ENCODE measurements at places on chromosomes 3 and 15.

DNA sequence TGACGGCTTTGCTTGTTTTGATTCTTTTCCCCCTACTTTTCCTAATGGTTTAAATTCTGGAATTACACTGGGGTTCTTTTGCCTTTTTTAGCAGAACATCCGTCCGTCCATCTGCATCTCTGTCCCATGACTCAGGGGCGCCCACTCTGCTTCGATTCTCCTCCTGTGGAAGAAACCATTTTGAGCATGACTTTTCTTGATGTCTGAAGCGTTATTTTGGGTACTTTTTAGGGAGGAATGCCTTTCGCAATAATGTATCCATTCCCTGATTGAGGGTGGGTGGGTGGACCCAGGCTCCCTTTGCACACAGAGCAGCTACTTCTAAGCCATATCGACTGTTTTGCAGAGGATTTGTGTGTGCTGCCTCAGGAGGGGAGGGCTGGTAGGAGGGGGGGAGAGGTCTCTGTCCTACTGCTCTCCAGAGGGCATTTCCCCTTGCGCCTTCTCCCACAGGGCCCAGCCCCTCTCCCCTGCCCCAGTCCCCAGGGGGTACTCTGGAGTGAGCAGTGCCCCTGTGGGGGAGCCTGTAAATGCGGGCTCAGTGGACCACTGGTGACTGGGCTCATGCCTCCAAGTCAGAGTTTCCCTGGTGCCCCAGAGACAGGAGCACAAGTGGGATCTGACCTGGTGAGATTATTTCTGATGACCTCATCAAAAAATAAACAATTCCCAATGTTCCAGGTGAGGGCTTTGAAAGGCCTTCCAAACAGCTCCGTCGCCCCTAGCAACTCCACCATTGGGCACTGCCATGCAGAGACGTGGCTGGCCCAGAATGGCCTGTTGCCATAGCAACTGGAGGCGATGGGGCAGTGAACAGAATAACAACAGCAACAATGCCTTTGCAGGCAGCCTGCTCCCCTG, 19.5 kb upstream of the BSN start:
- peak; percentile 49 for DNase-seq

DNA sequence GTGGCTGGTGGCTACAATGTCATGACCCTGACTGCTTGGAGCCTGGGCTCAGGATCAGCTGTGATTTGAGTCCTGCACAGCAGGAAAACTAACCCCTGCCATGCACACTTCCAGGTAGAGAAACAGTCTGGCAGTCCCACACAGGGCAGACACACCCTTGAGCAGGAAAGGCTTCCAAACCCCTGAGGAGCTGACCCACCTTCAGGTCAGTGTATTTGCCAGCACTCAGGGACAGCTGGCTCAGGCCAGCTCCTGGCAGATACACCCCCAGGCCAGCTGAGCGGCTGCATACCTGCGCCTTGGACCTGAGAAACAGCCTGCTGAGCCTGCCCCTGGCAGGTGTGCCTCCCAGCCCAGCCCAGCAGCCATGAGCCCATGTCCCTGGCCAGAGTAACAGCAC, 22.2 kb upstream of the CDAN1 start:
- DNase-seq: no peak

DNA sequence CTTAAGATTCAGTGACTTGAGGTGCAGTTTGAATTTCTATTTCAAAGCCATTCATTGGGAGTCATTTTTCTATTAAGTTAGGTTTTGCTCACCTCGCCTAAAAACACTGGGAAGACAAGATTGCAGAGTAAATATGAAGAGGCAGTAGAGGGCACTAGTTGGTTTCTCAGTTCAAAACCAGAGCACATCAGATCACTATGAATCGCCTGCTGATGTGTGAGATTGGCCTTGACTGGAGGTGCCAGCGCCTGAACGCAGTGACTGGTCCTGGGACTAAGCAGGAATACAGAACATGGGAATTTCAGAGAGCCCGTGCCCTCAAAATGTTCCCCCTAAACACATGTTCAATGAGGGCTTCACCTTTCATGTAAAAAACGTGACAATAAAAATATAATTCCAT, 229.0 kb downstream of the ITPR1 start:
- no peak for DNase-seq

DNA sequence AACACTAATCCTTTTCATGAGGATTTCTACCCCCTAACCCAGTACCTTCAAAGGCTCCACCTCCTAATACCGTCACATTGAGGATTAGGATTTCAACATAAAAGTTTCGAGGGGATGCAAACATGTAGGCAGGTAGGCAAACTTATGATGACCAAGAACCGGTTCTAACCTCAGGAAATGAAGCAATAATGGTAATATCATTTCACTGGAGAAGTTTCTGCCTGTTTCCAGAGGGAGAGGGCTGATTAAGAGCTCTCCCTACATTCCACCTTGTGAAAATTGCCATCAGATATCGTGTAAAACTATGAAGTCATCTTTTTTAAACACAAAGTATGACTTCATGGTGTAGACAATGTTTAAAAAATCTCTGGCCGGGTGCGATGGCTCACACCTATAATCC, 31.6 kb downstream of the NKIRAS1 start:
- DNase-seq: no peak

DNA sequence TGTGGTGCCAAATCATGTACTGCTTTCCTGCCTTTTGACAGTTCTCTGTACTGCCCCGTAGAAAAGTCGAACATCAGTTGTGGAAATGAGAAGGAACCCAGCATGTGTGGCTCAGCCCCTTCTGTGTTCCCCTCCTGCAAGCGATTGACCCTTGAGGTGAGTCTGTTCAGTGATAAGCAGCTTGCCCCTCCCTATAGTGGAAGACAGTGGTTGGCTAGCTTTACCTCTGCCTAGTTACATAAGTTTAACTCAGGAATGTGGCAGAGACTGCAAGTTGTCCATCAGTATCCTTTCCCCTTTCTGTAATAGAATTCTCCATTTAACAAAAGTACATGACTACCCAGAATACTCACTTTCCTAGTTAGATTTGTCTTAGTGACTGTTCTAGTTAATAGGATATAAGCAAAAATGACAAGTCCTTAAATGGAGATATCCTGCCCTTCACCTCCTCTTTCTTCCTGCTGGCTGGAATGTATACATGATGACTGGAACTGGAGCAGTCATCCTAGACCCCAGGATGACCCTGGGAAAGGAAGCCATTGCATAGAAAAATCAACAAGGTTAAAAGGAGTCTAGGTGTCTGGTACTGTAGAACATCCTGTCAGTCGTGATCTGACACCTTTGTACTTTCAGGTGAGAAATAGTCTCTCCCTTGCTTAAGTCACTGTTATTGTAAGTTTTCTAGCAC, 10.6 kb downstream of the SETMAR start:
- no peak for DNase-seq

- DNase-seq: no peak
Observed at GRCh38 chr3:53147151-53147902, 13.7 kb upstream of the PRKCD start.
